Stimulated activated CD8-positive, alpha-beta memory T cell treated with anti-CD3 and anti-CD28 coated beads, Interleukin-7, amount 100 ng/mL, for 1 hour (primary cell): ENCODE measurements at places on chromosomes 11 and 22.

GRCh38 chr22:38782402-38783094 is 11.4 kb downstream of the DNAL4 start:
- no peak for DNase-seq

DNA sequence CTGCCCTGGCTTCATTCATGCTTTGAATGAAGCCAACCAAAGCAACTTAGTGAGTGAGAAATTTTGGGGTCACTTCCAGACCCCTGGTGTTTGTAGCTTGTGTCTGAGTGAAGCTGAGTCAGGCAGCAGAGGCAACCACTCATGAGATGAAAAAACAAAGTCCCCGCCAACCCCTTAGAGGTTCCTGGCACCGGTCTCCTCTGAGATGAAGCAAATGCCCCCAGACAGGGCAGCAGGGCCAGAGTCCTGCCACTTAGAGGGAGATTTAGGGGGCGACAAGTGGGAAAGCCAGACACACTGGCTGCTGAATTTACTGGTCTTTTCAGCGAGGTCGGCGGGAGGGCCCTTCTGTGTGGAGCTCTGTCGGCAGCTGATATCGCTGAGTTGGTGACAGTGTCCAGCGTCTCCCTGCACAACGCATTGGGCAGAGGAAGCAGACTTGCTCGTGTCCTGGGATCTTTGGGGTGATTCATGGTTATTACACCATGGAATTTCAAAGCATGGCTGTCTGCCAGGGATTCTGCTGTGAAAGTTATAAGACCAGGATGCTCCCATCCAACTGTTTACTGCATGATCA is 482.6 kb downstream of the MIAT start:
- no peak for DNase-seq

DNA sequence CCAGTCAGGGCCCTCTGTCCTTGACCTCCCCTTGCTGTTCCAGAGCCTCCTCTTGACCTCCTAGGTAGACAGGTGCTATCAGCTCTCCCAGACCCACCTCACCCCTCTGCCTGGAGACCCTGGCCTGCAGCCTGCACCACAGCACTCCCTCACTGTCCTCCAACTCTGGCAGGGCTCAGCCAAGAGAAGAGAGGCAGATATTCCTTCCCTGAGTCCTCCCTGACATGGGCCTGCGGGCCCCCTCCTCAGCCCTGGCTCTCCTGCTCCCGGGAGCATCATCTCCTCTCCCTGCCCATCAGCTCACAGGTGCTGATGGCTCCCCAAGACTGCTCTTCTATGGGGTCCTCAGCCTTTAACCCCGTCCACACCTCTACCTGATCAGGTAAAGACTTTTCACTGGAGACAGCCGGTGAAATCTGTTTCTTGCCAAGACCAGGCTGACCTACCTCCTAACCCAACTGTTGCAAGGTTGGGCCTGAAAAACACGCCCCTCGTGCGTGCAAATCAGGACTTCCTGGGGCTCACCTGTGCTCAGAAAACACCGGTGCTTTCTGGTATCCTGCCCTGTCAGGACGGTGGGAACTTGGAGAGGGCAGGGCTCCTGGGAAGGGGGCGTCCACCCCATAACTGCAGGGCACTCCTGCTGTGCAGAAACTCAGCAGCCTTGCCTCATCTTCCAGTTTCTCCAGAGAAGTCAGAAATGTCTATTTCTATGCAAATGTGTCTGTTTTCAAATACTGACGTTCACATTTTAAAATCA is 160.7 kb downstream of the SHANK2 start:
- DNase-seq = no peak

- no peak for DNase-seq
Measured at GRCh38 chr11:133403900-133404299, 128.4 kb downstream of the OPCML start.

GRCh38 chr11:62046568-62047100 is 77.2 kb upstream of the INCENP start:
- DNase-seq = no peak

- no peak for DNase-seq
Measured at GRCh38 chr22:17412232-17412631, 43.0 kb downstream of the CECR2 start.

- no peak for DNase-seq
Measured at GRCh38 chr11:7448201-7448600, 37.1 kb upstream of the OLFML1 start.

DNA sequence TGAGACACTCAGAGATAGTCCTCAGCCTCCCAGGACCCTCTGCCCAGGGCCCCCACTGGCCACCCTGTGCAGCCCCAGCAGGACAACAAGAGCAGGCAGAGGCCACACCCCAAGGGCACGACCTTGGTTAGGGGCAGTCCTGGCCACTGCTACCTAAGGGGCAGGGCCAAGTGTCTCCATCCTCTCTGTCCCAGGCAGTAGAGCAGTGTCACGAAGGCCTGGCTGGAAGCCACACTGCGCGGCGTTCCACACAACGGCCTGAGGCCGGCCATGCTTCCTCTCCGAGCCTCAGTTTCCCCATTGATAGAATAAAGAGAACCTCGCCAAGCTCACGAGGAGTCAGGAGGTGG is 1074.3 kb downstream of the BRD1 start:
- DNase-seq = no peak

DNA sequence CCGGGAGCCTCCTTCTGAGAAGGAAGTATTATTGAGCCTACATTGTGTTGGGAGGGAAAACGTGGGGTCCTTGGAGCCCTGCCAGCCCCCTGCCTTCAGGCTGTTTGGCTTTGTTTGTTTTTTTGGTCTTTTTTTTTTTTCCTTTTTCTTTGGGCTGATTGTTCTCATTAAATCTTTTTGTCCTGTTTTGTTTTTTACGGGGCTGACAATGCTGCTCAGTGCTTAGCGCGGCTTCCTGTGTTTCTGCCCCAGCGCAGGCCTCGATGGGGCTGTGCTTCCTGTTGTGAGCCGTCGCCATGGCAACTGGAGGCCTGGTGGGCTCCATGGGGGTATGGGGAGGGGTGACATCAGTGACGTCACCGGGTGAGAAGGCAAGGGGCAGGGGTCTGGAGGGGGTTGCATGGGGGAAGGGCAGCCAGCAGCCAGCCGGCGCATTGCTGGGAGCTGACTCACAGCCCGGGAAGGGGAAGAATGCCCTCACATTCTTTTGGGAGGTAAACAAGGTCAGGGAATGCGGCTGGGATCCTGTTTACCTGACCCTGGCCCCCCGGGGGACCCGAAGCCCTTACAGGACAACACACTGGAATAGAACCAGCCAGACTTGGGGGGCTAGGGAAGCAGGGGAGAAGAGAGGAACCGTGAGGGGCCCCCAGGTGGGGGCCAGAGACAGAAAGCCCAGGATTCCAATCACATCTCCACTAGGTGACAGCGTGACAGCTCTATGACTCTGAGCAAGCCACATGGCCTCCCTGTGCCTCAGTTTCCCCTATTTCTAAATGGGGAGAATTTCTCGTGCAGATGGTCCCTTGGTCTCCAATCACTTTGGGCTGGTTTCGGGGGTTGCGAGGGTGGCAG is 22.2 kb upstream of the CBX7 start:
- peak; percentile 49 for DNase-seq

- DNase-seq = no peak
Measured at GRCh38 chr11:109196016-109196415, 226.0 kb upstream of the C11orf87 start.

- DNase-seq = no peak
Measured at GRCh38 chr11:74849525-74850391, 99.1 kb downstream of the XRRA1 start.

- DNase-seq = no peak
Measured at GRCh38 chr22:30743257-30744020, 48.8 kb downstream of the OSBP2 start.

DNA sequence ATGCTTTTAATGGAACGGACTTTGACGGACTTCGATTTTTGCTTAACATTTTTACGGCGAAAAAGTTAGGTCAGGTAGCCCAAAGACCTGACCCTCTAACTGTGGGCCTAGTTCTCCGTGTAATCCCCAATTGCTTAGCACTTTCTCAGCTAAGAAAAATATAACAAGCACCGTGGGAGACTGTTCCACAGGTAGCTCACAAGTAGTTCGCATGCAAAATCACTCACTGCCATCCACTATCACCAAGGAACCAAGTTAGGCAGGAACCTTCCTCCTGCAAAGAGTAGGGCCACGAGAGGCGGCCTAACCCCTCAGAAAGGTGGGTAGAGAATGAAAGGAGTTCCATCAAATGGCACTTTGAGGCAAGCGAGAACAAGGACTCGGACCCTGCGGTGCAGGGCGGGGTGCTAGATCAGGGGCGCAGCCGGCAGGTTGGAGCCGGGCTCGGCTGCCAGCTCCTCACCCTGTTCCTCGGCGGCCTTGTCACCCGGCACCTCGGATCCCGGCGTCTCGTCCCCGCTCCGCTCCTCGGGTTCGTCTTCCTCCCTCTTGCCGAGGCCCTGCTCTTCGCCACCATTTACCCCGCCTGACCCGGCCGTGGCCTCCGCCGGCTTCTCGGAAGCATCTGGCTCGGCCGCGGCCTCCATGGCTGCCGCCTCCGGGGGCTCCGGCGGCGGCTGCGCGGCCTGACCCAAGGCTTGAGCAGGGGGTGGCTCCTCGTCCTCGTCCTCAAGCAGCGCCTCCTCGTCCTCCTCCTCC is 922 bp downstream of the HNRNPUL2 start:
- no peak for DNase-seq

GRCh38 chr11:66971488-66971887 is 3.6 kb upstream of the C11orf86 start:
- no peak for DNase-seq

- no peak for DNase-seq
Measured at GRCh38 chr11:88114486-88115045, 60.7 kb downstream of the RAB38 start.

- no peak for DNase-seq
Measured at GRCh38 chr11:86589204-86589603, 83.2 kb downstream of the ME3 start.

GRCh38 chr22:22045571-22046335 is 63.2 kb upstream of the TOP3B start:
- no peak for DNase-seq

DNA sequence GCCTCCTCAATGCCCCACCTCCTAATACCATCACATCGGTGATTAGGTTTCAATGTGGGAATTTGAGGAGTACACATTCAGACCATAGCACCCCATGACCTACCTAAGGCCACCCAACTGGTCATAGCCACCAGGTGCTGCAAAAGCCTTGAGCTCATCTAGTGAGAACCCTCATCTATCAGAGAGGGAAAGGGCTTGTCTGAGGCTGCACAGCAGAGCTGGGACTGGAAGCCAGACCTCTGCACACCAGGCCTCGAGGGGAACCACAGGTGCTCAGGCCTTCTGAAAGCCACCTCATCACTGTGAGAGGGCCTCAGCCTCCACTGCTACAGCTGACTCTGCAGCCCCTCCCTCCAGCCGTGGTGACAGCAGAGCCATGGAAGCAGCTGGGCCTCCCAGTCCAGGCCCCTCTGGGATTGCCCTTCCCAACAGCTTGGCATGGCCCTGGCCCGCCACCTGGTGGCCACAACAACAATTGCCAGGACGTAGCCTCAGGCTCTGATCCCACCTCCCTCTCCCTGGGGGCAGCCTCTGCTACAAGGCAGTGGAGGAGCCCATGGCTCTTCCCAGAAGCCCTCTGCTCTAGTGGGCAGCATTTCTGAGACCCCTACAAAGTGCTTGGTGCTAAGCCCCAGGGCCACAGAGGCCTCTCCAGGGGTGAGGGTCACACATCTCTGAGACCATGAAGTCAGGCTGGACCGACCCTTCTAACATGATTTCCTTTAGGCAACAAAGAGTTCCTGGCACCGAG is 41.0 kb upstream of the PRDM11 start:
- no peak for DNase-seq
